GOT3 (cell line): ENCODE measurements at places on chromosomes 5 and 9.

GRCh38 chr5:21573416-21574314 lies 1279.5 kb downstream of the CDH12 start:
- no peak for DNase-seq

DNA sequence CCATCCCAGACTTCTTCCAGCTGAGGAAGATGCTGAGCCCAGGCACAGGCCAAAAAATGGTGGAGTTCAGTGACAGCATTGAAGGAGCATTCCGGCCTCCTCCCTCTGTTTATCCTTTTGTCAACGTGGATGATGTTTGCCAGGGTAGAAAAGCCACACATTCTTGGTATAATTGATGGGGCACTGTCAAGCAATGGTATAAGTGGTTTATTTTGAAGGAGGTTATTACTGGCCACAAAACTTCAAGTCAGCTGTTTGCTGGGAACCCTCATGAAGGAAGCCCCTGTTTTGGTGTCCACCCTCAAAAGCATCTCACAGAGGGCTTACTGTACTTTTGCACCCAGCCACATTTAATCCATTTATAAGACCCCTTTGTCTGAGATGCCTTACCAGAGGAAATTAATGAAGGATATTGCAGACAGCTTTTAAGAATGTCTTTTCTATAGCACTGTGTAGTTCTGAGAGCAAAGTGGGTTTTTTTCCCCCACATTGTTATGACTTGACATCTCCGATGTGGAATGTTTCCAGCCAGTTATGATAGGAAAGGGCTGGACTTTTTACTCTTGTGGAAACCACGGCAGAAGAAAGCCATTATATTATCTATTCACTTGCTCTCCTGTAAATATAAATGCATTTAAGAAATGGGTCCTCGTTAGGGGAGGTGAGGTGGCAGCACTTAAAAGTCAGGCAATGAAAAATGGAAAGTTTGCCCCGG lies 95.5 kb upstream of the SPATA31D4 start:
- no peak for DNase-seq

- DNase-seq, result no peak
Measured at GRCh38 chr5:81313686-81314085, 12.3 kb downstream of the ZCCHC9 start.

- DNase-seq, result no peak
Measured at GRCh38 chr5:1312993-1313833, 18.3 kb upstream of the TERT start.

DNA sequence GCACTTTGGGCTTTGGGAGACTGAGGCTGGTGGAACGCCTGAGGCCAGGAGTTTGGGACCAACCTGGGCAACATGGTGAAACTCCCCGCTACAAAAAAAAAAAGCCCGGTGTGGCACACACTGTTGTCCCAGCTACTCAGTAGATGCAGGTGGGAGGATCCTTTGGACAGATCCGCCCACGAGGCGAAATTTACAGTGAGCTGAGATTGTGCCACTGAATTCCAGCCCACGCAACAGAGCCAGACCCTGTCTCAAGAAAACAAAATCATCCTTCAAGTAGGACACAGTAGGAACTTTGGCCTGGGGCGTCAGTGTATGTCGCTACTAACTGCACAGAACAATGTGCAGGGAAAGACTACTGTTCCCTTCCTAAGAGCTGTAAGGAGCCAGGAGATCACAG lies 4.8 kb downstream of the RPS14 start:
- no peak for DNase-seq

GRCh38 chr9:94867281-94867841 lies 140.9 kb downstream of the AOPEP start:
- no peak for DNase-seq

DNA sequence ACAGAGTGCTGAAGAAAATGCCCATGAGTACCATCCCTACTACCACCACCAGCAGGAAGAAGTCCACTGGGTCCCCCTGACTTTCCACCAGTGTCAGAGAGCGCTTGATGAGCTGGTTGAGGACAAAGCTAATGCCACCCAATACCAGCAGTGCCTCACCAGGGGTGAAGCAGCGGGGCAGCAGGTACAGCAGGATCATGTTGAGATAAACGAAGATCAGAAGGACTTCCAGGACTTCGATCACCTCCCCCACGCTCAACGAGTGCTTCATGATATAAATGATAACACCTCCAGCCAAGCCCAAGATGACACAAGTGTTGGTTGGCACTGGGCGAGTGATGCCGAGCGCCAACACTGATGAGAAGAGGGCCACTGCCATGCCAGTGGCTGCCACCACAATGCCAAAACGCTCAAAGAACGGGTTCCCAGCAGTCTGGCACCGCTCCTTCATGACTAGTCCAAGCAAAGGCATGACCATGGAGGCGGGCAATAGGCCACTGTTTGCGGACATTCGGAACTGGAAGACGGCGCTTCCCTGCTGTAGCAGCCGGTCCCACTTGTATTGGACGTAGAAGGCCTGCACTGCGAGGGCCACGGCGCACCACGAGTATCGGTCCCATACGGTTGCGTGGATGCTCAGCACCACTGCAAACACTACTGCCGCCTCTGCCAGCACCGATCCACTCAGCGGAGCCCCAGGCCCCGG lies 679 bp downstream of the DOLK start:
- DNase-seq, result no peak

DNA sequence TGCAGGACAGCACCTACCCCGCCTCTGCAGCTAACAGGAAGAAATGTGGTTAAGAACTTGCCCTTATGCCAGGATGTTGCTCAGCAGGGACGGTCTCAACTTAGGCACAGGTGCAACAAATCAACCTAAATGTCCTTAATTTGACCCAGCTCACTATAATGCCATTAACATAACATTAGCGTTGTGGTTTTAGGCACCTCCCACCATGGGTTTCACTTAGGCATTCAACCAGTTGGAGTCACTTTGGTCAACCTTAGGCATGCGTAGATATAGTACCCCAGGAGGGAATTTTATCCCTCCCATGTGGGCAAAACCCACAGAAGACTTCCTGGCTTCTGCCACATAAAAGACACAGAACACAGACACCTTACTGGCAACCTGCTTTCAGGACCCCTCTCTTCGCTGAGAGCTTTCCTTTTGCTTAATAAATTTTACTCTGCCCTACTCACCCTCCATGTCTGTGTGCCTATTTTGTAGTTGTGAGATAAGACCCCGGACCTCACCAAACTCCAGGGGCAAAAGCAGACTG lies 8.7 kb upstream of the ERAP1 start:
- no peak for DNase-seq

- no peak for DNase-seq
Measured at GRCh38 chr9:21324047-21324446, 11.2 kb downstream of the KLHL9 start.

GRCh38 chr5:31962351-31962751 lies 211.8 kb downstream of the GOLPH3 start:
- DNase-seq, result no peak

GRCh38 chr9:113178087-113178486 lies 27.3 kb downstream of the SLC31A2 start:
- no peak for DNase-seq

DNA sequence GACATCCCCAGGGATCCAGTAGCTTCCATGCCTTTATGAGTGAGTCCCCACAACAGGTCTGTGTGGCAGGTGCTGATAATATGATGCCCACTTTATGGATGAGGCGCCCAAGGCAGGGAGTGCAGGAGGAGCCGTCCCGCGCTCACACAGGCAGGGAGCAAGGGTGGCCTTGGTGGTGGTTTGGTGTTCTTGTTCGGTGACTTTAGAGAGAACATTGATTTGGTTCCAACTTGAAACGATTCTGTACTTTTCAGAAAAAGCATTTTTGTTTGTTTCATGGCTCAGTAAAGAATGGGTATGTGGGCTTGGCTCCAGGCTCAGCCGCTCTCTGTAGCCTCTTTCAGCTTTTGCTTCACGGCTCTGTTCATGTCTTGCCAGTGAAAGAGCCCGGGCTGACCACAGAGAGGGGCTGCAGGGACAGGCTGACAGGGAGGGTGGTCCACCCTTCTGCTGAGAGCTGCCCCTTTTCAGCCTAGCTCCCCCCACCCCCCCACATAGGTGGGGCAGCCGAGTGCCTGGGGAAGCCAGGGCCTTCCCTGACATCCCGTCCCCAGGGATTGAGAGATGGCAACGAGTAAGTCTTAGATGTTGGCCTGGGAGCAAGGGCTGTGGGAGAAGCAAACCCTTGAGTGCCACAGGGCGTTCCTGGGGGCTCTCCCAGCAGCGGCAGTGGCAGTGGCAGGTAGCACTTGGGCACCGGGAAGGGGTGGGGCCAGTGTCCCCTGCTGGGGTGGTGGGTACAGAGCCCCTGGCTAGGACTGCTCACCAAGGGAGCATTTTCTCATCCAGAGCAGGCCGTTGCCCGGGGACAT lies 28.0 kb downstream of the NCS1 start:
- DNase-seq, result no peak

DNA sequence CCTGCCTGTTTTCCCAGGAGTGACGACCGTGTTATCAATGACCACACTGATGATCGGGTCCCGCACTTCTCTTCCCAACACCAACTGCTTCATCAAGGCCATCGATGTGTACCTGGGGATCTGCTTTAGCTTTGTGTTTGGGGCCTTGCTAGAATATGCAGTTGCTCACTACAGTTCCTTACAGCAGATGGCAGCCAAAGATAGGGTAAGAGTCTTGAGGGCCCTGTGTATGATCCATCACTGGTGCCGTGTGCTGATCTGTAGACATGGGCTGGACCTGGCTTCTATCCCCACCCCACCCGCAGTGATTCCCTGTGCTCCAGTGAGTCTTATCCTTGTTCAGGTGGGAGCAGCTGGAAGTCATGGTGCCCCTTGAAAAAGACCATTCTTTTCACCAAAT lies 26.0 kb downstream of the GABRP start:
- no peak for DNase-seq

- no peak for DNase-seq
Measured at GRCh38 chr9:135526730-135527571, 5.7 kb downstream of the LCN1 start.

- no peak for DNase-seq
Measured at GRCh38 chr5:100861148-100861547, 41.9 kb downstream of the ST8SIA4 start.

GRCh38 chr5:38453921-38454320 lies 102.5 kb downstream of the LIFR start:
- DNase-seq, result no peak

- DNase-seq, result no peak
Measured at GRCh38 chr5:110686270-110686669, 40.2 kb downstream of the TMEM232 start.

- DNase-seq, result no peak
Measured at GRCh38 chr9:97437051-97437600, 25.2 kb downstream of the TDRD7 start.

DNA sequence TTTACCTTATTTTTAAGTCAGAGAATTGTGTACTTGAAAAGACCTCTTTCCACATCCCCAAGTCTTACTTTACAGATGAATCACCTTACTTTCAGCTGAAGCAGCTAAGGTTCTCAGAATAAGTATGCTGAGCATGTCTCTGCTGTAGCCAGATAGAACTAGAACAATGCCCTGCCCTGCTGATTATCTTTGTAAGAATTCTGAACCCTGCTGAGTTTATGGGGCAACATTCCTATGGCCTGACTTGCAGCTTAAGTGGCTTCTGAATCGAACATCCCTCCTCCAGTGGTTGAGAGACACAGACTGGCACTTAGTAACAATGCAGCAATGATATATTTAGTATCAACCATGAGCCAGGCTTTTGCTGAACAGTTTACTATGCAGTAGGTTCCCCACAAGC lies 592.0 kb upstream of the WWC1 start:
- DNase-seq, result peak; percentile 33

GRCh38 chr9:93112116-93112863 lies 16.3 kb downstream of the CARD19 start:
- DNase-seq, result no peak

- DNase-seq, result no peak
Measured at GRCh38 chr9:79195879-79196278, 375.9 kb upstream of the TLE4 start.

DNA sequence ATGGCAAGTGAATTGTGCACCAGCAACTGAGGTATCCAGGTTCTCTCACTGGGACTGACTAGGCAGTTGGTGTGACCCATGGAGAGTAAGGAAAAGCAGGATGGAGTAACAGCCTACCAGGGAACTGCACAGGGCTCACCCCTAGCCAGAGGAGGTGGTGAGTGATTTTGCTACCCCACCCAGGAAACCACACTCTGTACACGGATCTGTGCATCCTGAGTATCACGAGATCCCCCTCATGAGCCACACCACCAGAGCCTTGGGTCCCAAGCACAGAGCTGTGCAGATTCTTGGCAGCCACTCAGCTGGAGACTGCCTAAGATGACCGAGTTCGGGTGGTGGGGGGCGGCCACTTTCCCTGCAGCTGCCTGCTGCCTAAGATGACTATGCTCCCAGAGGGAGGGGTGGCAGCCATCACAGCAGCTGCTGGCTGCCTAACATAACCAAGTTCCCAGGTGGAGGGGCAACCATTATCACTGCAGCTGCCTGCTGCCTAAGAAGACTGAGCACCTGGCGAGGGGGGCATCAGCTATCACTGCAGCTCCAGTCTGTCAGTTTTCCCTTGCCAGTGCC lies 48.4 kb upstream of the EFNA5 start:
- DNase-seq, result no peak

DNA sequence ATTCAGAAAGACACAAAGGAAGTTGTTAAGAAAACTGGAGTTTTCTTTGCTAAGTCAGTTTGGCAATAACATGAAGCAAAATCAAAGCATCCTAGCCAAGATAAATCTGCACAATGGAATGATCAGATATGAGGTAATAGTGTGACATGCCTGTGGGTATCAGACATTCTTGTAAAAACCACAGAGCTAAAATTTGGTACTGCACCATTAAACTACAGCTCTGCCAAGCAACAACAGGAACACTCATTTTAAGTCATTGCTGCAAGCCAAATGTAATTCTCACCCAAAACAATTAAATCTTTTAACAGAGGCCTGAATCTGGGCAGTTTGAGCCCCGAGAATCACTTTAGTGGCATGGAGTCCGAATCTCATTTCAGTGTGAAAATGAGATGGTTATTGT lies 96.6 kb downstream of the VCAN start:
- no peak for DNase-seq

DNA sequence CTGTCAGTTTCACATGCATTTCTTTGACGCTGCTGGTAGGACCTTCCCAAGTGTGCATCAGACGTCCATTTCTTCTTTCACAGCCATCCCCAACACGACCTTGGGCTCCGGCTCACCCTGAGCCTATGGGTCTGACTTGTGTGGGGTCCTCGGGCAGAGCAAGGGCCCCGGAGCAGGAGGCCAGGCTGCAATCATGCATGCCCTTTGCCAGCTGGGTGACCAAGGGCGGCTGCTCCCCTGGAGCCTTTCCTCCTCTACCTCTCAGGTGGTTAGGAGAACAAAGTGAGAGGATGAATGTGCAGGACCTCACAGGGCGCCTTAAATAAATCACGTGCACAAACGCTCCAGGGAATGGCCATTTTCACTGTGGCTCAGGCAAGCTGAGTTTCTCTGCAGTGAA lies 33.2 kb downstream of the TERT start:
- no peak for DNase-seq

- no peak for DNase-seq
Measured at GRCh38 chr5:169052207-169052606, 248.7 kb downstream of the SLIT3 start.

GRCh38 chr9:121819428-121820231 lies 168.2 kb downstream of the DAB2IP start:
- DNase-seq, result no peak

DNA sequence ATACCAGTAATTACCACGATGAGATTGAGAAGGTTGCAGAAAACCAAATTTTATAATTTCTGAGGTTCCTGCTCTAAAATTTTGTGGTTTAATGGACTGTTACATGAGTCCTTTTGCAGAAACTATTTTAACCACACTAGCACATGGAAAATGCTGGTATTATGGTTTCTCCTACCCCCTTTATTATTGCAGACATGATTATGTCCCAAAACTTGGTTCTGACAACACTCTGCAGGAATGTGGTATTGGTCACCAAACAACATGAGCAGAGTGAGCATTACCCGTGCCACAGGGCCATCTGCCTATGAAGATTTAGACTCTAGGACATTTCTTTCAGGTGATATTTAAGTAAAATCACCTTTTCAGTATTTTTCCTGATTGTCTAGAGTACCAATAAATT lies 2.8 kb upstream of the ECM2 start:
- DNase-seq, result no peak
